Melanocyte of skin (primary cell): ENCODE measurements at places on chromosomes 11 and 22. TPM values are rescaled to one million over a fixed set of nuclear protein-coding genes. Genes with fewer than 3 reads are reported as not detected.

Gene LAYN
- 7.2 and 22.9 TPM in 2 replicates for total RNA-seq

Gene FAT3
- total RNA-seq: 0.34 and 0.36 TPM in 2 replicates

Gene OR5A1
- not detected in 2 replicates for total RNA-seq

Gene NEFH
- total RNA-seq: 0.31 and 1.3 TPM in 2 replicates

Gene CXCR5
- total RNA-seq: not detected in 2 replicates

Gene SYCE3
- not detected in 2 replicates for total RNA-seq

Gene OR4D5
- total RNA-seq: not detected in 2 replicates

Gene PRRG4
- total RNA-seq: 2.3 and 4.0 TPM in 2 replicates
